ENCODE measurements at places on chromosomes 7 and 10.
A peak's percentile ranks its signal among the peaks of the same experiment; 100 is the strongest.

DNA sequence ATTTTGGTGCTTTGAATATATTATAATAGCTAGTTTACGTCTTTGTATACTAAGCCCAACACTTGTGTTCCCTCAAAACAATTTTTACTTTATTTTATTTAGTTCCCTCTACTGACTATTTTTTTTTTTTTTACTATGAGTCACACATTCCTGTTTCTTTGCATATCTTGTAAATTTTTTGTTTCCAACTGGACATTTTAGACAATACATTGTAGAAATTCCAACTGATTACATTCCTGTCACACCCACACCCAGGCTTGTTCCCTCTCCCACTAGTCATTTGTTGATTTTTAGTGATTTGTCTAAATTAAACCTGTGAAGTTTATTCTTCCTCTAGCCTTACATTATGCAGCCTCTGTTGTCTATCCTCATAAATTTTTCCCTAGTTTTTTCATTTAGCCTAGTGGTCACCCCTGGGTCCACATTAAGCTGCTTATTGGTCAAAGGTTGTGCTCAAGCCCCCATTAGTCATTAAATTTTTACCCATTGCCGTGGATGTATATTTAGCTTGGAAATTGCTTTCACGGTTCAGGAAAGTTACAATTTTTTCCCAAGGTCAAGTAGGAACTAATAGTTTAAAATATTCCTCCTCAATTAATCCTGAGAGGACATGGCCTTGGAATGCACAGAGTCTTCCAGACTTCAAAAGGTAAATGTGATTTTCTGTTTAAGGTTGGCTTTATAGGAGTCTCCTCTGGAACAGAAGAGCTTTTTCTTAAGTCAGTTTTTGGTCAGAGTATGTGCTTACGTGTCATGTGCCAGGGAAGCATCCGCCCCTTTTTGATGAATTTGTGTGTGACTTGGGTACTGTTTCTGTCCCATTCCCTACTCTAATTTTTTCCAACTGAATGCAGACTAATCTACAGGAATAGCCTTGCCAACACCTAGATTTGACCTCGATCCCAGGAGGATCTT is 207.6 kb upstream of the TMEM72 start:
- no peak for DNase-seq

DNA sequence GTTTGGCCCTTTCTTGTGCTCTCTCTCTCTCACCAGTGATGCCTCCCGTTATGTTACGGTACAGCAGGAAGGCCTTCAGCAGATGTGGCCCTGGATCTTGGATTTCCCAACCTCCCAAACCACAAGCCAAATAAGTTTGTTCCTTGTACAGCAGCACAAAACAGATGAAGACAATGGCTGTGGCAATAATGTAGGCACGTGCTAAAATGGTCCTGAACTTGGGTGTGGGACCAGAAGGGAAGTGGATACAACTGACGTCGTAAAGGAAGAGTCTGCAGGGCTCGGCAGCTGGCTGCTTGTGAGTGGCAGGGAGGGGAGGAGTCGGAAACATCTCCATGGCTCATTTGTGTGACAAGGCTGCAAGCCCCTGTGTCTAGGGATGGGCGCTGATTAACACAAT is 26.8 kb downstream of the PROSER2 start:
- no peak for DNase-seq

DNA sequence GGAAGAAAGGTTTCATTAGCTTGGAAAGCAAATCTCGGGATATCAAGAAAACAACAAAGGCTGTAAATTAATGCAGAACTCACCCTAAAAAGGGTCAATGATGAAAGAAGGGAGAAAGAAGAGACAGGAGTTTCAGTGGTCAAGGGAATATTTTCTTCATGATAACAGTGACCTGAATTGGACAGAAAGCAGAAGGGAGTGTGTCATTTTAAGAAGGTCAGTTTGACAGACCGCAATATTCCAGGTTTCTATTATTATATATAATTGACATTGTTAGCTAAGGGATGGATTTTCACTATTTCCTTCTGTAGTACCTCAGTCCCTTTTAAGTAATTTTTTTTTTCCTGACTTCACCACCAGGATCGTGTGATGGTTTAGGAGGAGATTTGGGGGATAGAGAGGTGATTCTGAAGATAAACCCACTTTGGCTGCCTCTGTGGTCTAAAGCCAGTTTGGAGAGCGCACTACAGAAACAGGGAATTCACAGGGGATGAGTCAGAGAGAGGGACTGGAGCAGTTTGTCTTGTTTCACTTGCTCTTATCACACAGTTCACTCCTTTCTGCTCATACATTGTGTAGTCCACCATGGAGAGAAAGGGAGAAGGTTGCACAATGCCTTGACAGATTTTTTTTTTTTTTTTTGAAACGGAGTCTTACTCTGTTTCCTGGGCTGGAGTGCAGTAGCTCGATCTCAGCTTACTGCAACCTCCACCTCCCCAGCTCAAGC is 417.9 kb downstream of the AUTS2 start:
- DNase-seq, result no peak

DNA sequence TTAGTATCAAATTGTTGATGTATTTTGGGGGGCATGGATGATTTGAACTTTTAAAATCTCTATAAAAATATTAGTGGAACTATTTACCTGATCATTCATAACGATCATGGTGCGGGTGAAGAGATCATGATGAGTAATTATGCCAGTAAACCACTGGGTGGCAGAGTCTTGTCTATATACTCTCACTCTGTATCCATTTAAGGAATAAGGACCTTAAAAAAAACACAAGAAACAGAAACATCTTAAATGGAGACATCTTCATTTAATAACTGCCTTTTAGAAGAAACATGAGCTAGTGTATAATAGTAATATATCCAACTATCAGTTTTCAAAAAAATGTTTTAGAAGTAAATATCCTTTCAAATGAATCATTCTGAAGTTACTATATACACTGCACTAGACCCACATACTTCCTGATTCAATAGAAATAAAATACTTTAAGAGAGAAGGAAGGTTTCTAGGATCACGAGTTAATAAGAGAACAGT is 84.0 kb downstream of the NRBF2 start:
- DNase-seq, result peak; percentile 80

DNA sequence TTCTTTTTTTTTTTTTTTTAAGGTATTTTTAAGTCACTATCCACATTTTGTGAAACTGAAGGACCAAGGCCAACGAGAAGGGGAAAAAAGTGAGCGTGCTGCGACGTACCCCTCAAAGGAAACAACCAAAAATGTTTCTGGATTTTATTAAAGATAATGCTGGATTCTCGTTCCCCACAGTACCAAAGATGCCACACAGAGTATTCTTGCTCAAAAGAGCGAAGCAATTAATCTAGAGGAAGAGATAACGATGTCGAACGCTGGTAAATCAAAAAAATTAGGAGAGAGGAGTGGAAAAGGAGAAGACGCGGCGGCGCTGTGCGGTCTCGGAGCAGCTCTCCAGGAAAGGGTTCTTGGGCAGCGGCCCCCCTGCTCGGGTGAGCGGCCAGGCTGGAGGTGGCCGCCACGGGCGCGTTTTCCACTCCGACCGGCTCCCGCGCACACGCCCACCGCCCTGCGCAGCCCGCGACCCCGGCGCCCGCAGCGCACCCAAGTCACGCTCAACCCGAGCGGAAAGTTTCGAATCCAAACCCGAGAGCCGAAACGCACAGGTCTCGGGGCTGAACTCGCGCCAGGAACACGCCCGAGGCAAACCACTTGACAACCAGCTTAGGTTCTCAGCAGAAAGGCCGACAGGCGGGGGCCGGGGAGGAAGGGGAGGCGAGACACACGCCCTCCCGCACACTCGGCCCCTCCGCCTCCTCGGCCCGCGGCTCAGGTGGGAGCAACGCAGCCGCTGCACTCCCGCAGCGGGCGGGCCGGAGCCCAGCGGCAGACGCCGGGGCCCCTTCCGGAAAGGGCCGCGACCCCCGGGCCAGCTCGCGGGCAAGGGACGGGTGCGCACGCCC is 989 bp downstream of the SRPK2 start:
- peak; percentile 77 for DNase-seq

- DNase-seq, result no peak
Observed at GRCh38 chr7:665736-666453, 60.6 kb upstream of the DNAAF5 start.
